Tongue (tissue), 3 donors: ENCODE measurements at places on chromosomes 1 and 21. TPM values are rescaled to one million over a fixed set of nuclear protein-coding genes. Genes with fewer than 3 reads are reported as not detected.

The CYP4Z1 gene
- not detected for total RNA-seq

The PGLYRP4 gene
- 0.31 TPM for total RNA-seq

The TMEM54 gene
- total RNA-seq: 14.9 TPM

The SLC2A5 gene
- total RNA-seq: 15.9 TPM

The VWA5B1 gene
- 0.31 TPM for total RNA-seq

The KRTAP10-5 gene
- total RNA-seq: not detected

The EPHA10 gene
- total RNA-seq: not detected

The LRRC53 gene
- not detected for total RNA-seq

The MAD2L2 gene
- 33.5 TPM for total RNA-seq

The LYPLA2 gene
- total RNA-seq: 17.1 TPM

The SPRR4 gene
- not detected for total RNA-seq

The RGS8 gene
- total RNA-seq: 0.10 TPM

The CFAP74 gene
- total RNA-seq: 0.62 TPM

The SH2D1B gene
- total RNA-seq: 0.62 TPM

The DCLRE1B gene
- 5.9 TPM for total RNA-seq

The LINGO4 gene
- 0.41 TPM for total RNA-seq

The AKT3 gene
- 48.3 TPM for total RNA-seq

The SLAMF8 gene
- 0.92 TPM for total RNA-seq

The LCE3E gene
- not detected for total RNA-seq

The CHD1L gene
- 32.7 TPM for total RNA-seq

The MPZL1 gene
- 99.8 TPM for total RNA-seq

The OR2AK2 gene
- total RNA-seq: not detected

The GNG4 gene
- total RNA-seq: 0.51 TPM

The GBP1 gene
- total RNA-seq: 13.2 TPM

The LENEP gene
- not detected for total RNA-seq

The SHE gene
- 10.7 TPM for total RNA-seq

The LCE1B gene
- total RNA-seq: not detected

The CD101 gene
- total RNA-seq: 3.0 TPM

The SH2D2A gene
- not detected for total RNA-seq

The UBXN11 gene
- 7.8 TPM for total RNA-seq

The MRPS21 gene
- 19.7 TPM for total RNA-seq

The ARHGEF16 gene
- total RNA-seq: 7.6 TPM

The DHRS3 gene
- total RNA-seq: 30.7 TPM

The ASCL5 gene
- not detected for total RNA-seq

The TMPRSS15 gene
- total RNA-seq: not detected

The ISG20L2 gene
- total RNA-seq: 7.8 TPM

The ABCG1 gene
- total RNA-seq: 20.9 TPM

The S100A7A gene
- total RNA-seq: not detected
